Stimulated activated CD4-positive, alpha-beta T cell treated with anti-CD3 and anti-CD28 coated beads, Interleukin-1b, Interleukin-23, amount 100 ng/mL, for 1 hour (primary cell): ENCODE measurements at places on chromosomes 2 and 18.

DNA sequence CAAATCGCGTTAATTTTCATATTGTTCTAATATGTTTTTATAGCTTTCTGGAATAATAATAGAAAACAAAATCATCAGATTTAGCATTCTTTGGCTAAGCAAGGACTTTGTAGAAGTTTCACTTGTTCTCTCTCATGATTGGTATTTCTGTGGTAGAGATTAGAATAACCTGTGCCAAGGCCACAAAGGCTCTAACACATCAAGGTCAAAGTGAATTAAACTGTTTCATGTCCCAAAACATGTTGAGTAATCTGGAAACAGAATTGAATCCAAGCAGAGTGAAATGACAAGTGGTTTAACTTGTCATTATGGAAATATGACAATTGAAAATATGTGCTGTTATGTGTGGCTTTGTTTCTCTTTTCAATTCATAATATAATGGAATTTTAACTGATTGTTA is 617.4 kb downstream of the CCDC85A start:
- DNase-seq = no peak

- DNase-seq = no peak
These were observed 58.5 kb downstream of the ACAA2 start for GRCh38 chr18:49754866-49755265.

DNA sequence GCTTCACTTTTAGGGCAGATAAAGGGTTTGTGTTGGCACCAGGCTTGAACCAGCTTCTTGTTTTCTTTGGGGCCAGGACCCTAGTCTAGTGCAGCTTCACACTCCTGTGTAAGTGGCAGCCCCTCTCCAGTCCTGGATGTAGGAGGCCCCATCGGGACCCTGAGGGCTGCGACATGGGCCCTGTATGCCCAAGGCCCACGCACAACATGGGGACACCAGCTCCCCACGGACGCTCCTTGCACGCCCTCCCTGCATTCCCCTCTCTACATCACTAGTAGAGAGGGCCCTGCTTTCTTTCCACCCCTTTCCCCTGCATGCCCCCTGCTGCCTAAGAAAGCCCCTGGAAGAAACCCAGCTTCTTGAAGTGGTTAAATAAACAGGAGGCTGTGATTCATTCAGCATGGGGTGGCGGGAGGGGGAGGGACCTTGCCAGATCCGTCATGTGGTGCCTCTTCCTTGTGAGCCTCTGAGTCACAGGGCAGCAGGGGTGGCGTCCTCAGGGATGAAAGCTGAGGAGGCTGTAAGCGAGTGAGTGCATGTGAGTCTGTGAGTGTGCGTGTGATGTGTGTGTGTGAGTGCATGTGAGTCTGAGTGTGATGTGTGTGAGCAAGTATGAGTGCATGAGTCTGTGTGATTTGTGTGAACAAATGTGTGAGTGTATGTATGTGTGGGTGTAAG is 42.5 kb downstream of the COPS8 start:
- no peak for DNase-seq

- DNase-seq = no peak
These were observed 263.5 kb upstream of the LRRTM1 start for GRCh38 chr2:80568011-80568410.

- DNase-seq = no peak
These were observed 28.2 kb downstream of the MAIP1 start for GRCh38 chr2:199983534-199983933.

DNA sequence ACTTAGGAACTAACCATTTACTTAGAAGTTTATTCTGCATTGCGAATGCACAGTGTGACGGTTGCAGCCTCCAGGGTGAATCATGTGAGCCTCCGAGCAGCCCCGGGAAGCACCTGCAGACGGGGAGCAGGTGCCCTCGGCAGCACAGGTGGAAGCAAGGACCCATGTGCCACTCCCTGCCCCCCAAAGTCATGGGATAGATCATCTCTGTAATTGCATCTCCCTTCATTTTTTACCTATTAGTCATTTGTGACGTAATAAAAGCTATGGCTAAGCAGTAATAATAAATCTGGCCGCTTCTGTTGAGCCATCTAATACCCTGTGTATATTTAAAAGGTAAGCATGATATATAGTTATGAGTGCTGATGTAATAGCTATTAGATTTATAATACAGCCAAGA is 97.2 kb downstream of the PTGR3 start:
- no peak for DNase-seq
